Stimulated activated CD8-positive, alpha-beta memory T cell treated with anti-CD3 and anti-CD28 coated beads, Interleukin-7, amount 100 ng/mL, for 4 hours (primary cell): ENCODE measurements at places on chromosomes 12 and 14.

DNA sequence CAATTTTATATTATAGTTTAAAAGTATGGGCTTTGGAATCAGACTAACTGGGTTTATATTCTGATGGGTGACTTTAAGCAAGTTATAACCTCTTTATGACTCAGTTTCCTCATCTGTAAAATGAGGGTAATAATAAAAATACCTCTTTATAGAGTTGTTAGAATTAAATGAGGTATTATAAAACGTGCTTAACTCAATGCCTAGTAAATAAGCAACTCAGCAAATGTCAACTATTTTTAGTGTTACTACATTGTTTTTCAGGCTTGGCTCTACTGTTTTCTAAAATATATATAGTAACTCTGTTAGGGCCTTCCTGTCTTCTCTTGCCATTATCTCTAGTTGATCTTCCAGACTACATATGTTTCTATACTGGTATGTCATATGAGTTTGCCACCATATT lies 20.5 kb downstream of the VEZT start:
- no peak for DNase-seq

GRCh38 chr12:124529565-124530276 lies 37.7 kb downstream of the NCOR2 start:
- DNase-seq: no peak

GRCh38 chr12:18811273-18811672 lies 73.4 kb downstream of the CAPZA3 start:
- DNase-seq: no peak

- DNase-seq: no peak
Measured at GRCh38 chr14:33564774-33565630, 385.9 kb downstream of the EGLN3 start.

- no peak for DNase-seq
Measured at GRCh38 chr12:726281-727140, 25.9 kb upstream of the WNK1 start.

GRCh38 chr14:76126076-76126475 lies 25.6 kb upstream of the GPATCH2L start:
- no peak for DNase-seq

DNA sequence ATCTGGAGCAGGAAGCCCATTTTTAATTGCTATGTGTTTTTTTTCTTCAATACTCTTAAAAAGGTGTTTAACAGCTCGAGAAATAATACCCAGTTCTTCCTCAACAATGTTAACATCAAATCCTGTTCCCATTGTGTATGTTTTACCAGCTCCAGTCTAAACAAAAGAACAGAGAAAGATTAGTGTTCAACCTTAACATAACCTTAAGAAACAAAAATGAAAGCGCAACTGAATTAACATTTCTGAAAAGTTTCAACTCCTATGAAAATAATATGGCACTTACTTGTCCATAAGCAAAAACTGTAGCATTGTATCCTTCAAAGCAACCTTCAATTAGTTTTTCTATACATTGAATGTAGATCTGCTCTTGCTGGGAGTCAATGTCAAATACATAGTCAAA lies 73.2 kb downstream of the KIF21A start:
- no peak for DNase-seq
